ENCODE measurements at places on chromosomes 3 and 15.

GRCh38 chr3:126367316-126367805, 10.2 kb upstream of the KLF15 start:
- DNase-seq: no peak

DNA sequence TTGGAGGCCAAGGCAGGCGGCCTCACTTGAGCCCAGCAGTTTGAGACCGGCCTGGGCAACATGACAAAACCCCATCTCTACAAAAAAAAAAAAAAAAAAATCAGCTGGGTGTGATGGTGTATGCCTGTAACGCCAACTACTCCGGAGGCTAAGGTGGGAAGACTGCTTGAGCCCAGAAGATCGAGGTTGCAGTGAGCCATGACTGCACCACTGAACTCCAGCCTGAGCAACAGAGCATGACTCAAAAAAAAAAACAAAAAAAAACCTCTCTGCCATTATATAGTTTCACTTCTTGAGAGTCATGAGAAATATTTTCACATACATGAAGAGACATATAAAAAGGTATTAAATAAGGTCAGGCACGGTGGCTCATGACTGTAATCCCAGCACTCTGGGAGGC, 45.9 kb upstream of the CP start:
- DNase-seq: no peak

GRCh38 chr3:42734263-42734860, 31.8 kb upstream of the HHATL start:
- DNase-seq: no peak

DNA sequence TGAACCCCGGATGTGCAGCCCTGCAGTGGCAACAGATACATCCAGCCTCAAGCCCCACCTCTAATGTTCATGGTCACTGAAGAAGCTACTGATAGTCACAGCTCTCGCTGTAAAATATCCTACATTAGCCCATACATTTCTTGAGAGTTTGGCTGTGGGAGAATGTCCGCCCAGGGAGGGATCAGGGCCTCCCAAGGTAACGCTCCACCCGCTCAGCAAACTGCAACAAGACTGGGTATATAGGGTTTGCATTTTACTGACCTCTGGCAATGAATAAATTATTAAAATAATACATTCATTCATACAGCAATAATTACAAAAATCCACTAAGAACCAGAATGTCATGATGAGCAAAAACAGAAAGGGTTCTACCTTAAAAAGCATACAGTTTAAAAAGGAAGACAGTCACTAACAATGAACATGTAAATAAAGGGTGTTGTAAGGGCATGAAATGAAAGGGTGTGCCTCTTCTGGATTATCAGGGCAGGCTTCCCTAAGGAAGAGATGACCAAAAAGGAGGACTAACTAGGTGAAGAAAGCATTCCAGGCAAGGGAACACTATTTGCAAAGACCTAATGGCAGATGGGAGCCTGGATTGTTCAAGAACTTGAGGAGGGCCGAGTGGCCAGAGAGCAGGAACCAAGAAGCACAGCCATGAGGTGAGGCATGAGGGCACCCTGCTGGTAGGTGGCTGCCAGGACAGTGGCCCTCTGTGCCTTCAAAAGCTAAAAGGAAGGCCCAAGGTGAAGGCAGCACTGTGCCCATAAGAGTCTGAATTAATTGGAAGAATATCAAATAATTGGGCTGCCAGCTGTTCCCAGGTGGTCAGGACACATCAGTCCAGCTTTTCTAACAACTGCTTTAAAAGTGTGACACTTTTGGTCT, 28.1 kb upstream of the CTDSPL start:
- no peak for DNase-seq

DNA sequence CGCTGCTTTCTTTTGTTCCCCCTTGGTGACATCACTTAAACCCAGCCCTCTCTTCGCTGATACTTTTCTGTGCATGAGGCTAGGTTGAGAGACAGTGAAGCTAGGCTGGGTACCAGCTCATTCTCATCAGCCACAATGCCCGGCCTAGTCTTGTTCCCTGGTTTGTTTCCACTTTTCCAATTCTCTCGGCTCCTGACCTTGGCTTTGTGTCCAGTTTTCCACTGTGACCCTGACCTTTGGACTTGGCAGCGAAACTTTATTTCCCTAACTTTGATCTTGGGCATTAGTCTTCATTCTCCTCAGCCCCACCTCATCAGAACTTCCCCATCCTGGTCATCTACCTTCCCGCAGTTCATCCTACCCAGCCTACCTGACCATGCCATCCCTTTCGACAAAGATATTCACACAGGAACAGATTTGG, 908 bp upstream of the ADPGK start:
- no peak for DNase-seq

- no peak for DNase-seq
These were observed 76.0 kb downstream of the FEM1B start for GRCh38 chr15:68353421-68354135.

GRCh38 chr3:112813723-112814171, 32.9 kb downstream of the CD200R1L start:
- no peak for DNase-seq

DNA sequence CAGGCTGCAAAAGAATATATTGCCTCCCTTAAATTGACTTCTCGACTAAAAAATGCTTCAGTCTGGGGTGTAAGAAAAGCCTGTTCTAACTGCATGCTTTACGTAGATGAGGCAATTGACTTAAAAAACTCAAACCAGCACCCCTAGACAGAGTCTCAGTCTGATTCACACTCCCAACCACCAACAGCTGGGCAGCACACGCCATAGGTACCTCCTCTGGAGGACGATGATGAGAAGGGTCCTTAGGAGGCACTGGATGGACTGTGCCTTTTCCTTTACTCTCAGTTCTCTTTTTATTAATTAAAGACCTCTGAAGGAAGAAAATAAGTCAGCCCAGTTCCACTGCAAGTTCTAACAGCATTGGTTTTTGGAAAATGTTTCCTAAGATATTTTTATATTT, 175.0 kb downstream of the PDZRN3 start:
- no peak for DNase-seq

- DNase-seq: no peak
These were observed 271.9 kb downstream of the SUCLG2 start for GRCh38 chr3:67382536-67382935.

DNA sequence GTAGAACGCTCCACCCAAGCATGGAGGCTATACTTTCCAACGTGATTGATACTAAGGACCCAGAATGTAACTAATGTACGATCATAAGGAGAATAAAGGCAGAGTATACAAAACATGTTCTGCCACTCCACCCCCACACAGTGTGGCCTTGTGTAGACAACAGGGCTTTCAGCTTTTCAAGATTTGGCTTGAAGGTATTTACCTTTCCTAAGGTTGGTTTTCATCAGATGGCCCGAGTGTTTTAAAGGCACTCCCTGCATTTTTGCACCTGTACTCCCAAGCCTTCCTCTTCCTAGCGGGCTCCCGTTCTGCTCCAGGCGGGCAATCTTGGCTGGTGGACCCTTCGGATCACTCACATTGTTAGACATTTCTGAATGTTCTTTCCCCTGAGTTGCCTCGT, 4.6 kb downstream of the SATB1 start:
- DNase-seq: no peak

GRCh38 chr15:50083424-50084025, 35.5 kb downstream of the ATP8B4 start:
- DNase-seq: no peak

- no peak for DNase-seq
These were observed 428.1 kb downstream of the ROBO2 start for GRCh38 chr3:77467702-77468625.

DNA sequence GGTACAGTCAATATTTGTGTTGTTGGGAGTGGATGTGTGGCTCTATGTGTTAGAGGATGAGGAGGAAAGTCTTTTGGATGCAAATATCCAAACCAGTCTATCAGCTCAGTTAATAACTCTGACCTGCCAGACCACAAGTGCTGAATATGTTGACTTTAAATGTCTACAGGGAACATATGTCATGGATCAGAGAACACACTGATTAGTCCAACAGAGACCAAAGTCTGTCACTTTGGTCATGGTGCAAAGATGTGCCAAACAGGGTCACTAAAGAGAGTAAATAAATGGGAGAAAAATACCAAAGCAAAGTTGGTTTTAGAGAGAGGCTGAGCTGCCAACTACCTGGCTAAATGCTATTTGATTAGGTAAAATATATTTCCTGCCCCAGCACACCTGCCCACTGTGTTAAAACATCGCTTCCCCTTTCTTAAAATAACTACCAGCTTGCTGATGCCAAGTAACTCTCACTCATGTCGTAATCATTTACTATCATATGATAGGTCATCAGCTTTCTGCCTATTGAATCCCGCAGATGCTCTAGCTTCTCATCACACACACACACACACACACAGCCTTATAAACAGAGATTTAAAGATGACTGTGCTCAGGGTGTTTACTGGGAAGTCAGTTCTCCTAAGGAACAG, 173.3 kb downstream of the PDZRN3 start:
- no peak for DNase-seq

GRCh38 chr3:125137358-125138033, 75.1 kb downstream of the SLC12A8 start:
- no peak for DNase-seq

DNA sequence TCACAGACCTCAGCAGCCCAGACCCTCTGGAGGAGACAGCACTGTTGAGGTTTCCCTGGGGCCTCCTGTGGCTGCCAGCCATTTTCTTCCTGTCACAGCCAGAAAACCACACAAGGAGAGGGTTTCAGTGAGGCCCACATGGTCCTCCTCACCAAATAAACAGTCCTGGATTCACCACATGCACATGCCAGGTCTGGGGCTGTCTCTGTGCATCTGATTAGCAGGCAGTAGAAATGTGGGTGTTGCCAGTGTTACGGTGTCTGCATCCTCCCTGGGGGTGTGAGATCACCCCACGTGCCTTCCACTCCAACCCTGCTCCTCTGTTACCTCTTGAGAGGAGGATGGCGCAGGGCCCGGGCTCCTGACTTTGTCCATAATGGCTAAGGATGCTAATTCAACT, 140.4 kb downstream of the CHDH start:
- no peak for DNase-seq

- DNase-seq: no peak
These were observed 252.1 kb downstream of the CPNE4 start for GRCh38 chr3:131782751-131783150.

GRCh38 chr3:177147790-177148189, 49.5 kb downstream of the TBL1XR1 start:
- DNase-seq: no peak

DNA sequence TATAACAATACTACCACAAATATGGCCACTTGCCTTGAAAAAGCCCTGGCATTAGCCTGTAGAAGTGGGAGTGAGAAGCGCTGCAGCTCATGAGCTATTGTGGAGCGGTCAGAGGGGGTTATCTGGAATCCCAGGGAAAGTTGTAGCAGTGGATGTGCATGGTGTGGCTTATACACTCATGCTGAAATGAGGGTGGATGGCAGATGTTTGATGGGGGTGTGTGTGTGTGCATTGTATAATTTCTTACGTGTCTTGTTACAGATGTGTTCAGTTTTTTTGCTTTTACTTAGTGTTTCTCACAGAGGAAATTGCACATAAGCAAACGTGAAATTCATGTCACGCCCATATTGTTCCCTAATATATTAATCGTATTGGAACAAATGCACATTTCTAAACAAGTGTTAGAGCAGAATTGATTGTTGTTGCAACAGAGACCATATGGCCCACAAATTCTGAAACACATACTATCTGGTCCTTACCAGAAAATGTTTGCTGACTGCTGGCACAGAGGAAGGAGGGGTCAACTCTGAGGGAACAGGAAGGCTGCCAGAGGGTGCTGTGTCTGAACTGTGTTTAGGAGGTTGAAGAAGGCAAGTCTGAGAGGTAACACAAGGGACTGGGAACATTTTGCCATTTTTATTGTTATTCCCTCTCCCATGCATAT, 200.0 kb upstream of the CFAP20DC start:
- no peak for DNase-seq

All from amniotic stem cell (primary cell).